Adrenal gland (tissue), 19 donors: ENCODE measurements at places on chromosomes 7 and 10. TPM values are rescaled to one million over a fixed set of nuclear protein-coding genes. Genes with fewer than 3 reads are reported as not detected.

DNA sequence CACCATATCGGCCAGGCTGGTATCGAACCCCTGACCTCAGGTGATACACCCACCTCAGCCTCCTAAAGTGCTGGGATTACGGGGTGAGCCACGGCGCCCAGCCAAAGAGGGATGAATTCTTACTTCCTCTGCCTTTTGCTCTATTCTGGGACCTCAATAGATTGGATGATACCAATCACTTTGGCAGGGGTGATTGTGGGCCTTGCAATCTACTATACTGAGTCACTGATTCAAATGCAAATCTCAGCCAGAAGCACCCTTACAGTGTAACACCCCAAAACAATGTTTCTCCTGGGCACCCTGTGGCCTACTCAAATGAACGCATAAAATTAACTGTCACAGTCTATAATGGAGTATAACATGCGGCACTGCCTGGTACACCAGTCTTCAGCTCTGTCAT, 596.7 kb upstream of the LRRTM3 start:
- DNase-seq: no peak

DNA sequence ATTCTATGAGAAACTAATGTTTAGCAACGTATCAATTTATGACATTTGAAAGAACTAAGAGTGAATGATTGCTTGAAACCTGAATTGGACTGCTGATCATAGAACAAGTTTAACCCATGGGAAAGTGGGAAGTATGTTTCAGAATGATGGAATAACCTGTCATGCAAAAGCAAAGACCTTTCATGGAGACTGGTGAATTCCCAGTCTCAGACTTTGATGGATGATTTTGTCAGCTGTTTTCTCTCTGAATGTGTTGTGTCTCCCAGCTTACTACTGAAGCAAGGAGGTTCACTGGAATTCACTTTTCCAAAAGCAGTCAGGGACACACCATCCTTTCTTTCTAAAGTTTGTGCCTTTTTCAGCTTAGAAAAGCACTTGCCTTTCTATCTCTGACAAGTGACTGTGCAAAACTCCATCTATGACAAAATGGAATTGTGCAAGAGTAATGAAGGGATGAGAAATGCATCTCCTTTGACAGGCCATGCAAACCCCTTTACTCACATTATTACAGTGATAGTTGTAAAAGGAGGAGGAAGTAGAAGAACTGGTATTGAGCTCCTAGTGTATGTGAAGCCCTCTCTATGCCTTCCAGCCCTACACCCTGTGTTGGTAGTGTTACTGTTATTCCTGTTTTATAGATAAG, 176.1 kb downstream of the PRKG1 start:
- DNase-seq: no peak

Gene FXYD4
- total RNA-seq: not detected

DNA sequence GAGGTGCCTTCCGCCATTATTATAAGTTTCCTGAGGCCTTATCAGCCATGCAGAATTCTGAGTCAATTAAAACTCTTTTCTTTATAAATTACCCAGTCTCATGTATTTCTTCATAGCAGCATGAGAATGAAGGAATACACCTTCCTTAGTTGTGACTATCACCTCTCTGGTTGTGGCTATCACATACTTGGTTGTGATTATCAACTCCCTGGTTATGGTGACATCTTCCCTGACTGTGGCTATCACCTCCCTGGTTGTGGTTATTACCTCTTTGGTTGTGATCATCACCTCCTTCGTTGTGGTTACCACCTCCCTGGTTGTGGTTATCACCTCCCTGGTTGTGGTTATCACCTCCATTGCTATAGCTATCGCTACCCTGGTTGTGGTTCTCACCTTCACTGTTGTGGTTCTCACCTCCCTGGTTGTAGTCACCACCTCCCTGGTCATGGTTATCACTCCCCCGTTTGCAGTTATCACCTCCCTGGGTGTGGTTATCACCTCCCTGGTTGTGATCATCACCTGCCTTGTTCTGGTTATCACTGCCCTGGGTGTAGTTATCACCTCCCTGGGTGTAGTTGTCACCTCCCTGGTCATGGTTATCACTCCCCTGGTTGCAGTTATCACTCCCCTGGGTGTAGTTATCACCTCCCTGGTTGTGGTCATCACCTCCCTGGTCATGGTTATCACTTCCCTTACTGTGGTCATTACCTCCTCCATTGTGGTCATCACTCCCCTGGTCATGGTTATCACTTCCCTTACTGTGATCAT, 105.9 kb downstream of the GPR26 start:
- DNase-seq: no peak

- no peak for DNase-seq
Measured at GRCh38 chr10:100911472-100911871, 1.3 kb upstream of the SLF2 start.

DNA sequence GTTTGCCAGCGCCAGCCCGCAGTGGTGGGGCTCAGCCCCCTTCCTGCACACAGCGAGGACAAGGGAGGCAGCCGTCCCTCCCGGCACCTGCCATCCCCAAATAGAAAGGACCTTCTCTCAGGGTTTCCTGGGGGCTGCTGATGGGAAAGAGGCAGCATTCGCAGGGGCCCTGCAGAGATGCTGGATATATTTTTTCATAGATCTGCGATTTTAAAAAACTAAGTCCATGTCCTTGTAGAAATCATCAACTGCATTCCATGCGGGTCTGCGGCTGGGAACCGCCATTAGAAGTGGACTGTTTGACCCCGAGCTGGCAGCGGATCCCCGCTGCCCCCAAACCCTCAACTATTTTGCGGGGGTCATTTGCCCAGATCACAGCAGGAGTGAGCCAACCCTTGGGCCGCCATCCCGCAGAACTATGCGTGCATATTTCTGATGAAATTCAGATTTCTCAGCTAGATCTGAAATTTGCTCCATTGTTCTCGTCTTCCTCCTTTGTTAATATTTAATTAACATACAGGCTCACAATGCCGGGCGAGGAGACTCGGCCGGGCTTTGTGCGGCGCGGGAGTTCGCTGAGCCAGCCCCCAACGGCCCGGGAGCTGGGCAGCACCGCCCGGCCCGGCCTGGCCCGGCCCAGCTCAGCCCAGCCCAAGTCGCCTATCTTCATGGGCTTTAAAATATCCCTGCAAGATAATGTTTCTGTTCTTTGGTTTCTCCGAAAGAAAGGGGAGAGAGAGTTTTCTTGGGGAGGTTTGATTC, 2.0 kb downstream of the EN2 start:
- DNase-seq: no peak

Gene ADGRA1
- not detected for total RNA-seq

Gene ASAH2
- total RNA-seq: 4.7 TPM
